Stimulated activated CD4-positive, alpha-beta T cell treated with anti-CD3 and anti-CD28 coated beads, Interleukin-4, amount 100 ng/mL, for 48 hours (primary cell): ENCODE measurements at places on chromosomes 7 and 10.

DNA sequence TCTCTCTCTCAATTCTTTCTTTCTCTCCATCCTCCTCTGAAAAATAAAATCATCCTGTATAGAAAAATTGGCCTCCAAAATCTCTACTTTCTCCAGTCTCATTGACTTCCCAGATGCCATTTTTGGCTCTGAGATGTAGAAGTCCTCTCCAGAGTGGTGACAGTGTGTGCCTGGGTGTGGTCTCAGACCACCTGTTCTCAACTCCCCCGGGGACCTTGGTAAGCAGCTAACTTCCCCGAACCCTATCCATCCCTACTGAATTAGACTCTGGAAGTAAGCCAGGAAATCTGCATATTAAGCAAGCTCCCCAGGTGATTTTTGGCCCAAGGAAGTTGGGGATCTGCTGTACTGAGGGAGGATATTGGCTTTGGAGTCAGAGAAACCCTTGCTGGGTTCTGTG lies 120.5 kb downstream of the WDR11 start:
- no peak for DNase-seq

GRCh38 chr7:45028138-45028919 lies 28.3 kb downstream of the CCM2 start:
- DNase-seq: no peak

DNA sequence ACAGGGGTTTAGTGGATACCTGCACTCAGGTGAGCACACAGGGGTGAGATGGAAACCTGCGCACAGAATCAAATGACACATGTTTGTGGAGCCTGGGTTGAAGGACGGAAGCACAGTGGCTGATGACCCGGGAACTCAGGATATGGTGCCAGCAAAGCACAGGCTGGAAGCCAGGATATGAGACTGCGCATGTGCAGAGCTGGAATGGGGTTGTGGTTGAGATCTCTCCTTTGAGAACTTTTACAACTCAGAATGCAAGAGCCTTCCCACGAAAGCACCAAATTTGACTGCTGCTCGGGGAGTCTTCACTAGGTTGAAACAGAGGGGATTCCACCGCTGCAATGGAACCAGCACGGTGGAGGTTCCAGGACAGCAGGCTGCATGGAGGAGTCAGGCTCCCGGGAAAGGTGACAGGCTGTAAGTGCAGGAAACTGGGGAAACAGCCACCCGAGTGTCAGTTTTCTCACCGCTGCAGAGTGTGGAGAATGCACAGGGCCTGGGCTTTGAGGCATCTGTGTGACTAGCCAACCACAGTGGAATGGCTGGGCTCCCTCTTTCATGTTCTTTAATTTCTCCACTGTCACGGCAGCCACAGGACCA lies 133.4 kb upstream of the TCERG1L start:
- no peak for DNase-seq

DNA sequence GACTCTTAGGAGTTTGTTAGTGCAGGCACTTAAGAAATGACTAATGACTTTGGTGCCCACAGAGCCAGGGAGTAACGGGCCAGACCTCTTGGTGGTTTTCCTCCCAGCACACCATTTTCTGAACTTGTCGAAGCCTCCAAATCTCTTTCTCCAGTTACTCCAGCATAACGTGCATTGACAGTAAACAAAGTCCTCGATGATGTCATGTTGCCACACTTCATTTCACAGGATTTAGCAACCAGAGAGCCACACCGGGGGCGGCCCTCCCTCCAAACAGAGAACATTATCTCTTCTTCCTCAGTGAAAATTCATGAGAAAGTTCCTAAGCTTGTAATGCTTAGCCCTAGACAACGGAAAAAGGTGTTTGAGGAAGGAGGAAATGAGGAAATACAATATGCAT lies 4.0 kb upstream of the SVOPL start:
- no peak for DNase-seq

DNA sequence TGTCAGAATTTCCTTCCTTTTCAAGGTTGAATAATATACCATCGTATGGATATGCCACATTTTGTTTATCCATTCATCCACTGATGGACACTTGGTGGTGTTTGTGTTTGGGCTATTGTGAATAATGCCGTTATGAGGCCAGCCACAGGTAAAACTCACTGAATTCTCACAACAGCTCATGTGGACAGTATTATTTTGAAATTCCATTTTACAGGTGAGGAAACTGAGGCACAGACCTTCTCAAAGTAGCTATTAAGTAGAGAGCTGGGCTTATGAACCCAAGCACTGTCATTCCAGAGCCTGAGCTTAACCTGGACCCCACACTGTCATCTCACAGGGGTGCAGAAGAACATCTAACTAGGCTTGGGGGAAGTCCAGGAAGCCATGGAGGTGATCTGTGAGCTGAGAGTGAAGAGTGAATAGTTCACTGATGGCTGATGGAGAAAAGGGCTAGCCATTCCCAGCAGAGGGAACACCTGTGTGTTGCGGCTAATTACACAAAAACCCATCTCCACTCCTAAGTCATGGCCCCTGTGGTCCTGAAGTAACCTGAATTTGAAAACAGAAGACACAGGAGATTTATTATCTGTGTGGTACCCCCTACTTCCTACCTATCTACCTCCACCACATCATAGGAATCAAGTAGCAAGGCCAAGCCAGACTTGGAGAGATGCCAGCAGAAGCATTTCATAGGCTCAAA lies 8.7 kb downstream of the INMT start:
- DNase-seq: no peak
